ENCODE measurements at places on chromosomes 5 and 9.

GRCh38 chr9:136377341-136378169 lies 4.1 kb upstream of the CARD9 start:
- DNase-seq, result no peak

GRCh38 chr5:61123145-61123544 lies 39.1 kb downstream of the SMIM15 start:
- DNase-seq, result no peak

- peak; percentile 56 for DNase-seq
Observed at GRCh38 chr9:10479172-10479571, 133.6 kb downstream of the PTPRD start.

GRCh38 chr9:124300312-124300711 lies 42.6 kb downstream of the NEK6 start:
- DNase-seq, result no peak

DNA sequence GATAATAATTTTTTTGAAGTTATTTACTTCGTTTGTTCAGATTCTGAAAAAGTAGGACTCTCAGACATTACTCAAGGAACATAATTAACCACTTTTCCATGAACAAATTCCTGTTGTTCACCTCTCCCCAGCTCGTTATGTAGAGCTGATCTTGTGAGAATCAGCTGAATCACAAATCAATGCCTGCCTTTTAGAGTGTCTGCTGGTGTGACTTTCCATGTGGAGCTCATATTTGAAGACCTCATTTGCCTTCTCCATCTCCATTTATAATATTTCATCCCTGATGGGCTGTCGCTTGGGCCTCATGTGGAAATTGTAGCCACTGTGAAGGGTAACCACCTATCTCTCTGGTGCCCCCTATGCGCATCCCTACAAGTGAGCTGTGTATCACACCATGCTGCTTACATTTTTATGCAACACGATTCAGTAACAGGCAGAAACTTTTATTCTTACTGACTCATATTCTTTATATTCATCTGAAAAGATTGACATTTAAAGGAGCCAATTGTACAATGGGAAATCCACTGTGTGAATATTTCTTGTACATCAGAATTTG lies 111.3 kb downstream of the STK32A start:
- DNase-seq, result no peak

DNA sequence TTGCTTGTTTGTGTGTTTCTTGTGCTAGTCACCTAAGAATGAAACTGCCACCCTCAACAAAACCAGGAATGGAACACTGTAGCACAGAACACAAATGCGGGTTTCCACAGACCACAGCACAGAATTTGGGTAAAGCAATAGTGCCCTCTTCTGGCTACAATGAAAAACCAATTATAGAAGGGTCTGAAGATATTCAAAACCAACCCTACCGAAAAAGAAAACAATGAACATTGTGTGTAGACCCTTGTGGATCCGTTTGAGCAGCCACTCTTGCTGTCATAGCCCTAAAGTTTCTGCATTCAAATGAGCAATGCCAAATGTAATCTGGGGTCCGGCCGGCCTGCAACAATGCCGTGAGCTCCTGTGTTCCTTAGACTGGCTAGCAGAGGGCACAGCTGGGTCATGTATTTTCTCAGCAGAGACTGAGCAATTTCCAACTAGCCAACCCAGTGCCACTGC lies 8.3 kb upstream of the ENC1 start:
- peak; percentile 77 for DNase-seq

DNA sequence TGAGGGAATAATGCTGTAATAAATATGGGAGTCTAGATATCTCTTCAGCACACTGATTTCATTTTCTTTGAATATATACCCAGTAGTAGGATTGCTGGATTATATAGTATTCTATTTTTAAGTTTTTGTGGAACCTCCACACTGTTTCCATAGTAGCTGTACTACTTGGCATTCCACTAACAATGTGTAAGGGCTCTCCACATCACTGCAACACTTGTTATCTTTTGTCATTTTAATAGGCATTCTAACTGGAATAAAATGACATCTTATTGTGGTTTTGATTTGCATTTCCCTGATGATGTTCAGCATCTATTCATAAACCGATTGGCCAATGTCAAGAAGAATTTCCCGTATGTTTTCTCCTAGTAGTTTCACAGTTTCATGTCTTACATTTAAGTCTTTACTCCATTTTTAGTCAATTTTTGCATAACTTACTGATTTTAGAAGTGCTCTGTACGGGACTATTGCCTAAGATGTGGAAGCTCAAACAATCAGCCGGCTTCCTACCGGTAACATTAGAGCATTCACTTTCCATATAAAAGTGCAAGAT lies 1078.8 kb downstream of the TAF11L14 start:
- DNase-seq, result no peak

- no peak for DNase-seq
Observed at GRCh38 chr9:18549772-18550171, 75.8 kb downstream of the ADAMTSL1 start.

GRCh38 chr5:52896534-52897237 lies 92.5 kb upstream of the ITGA2 start:
- no peak for DNase-seq

DNA sequence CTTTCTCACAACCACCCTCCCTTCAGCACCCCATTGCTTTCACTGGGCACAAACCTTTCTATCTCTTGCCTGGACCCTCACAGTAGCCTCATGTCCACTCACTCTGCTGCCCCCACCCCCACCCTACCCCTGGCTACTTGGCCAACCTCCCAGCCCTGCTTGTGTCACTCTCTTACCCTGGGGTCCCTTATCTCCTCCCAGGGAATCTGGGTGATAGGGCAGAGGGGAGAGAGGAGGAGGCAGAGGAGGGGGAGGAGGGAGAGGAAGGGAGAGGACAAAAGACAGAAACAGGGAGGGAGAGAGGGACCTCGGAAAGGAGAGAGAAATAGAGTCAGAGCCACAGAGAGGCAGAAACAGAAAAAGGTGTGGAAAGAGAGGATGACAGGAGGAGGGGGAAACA lies 25.0 kb upstream of the KIF12 start:
- DNase-seq, result no peak

DNA sequence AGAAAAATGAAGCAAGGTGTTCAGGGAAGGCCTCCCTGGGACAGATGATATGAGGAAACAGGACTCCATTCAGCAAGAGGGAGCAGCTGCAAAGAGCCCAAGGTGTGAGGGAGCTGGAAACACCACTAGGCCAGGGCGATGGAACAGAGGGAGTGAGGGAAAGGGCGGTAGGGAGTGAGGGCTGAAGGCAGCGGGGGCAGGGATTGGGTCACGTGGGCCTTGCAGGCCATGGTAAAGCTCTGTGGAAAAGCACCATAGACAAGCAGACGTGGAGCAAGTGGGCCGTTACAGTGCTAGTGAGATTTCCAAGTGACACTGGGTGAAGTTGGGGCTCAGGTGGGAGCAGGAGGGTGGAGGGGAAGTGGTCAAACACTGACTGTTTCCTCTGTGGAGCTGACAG lies 10.8 kb upstream of the PRRC1 start:
- DNase-seq, result no peak

GRCh38 chr5:31678180-31678579 lies 39.2 kb downstream of the PDZD2 start:
- no peak for DNase-seq

GRCh38 chr5:4906786-4907185 lies 233.3 kb upstream of the ADAMTS16 start:
- no peak for DNase-seq

GRCh38 chr5:125171641-125172040 lies 425.2 kb upstream of the ZNF608 start:
- no peak for DNase-seq

GRCh38 chr9:90568667-90569066 lies 74.0 kb downstream of the DIRAS2 start:
- no peak for DNase-seq

GRCh38 chr5:32520356-32520755 lies 65.0 kb upstream of the SUB1 start:
- no peak for DNase-seq

DNA sequence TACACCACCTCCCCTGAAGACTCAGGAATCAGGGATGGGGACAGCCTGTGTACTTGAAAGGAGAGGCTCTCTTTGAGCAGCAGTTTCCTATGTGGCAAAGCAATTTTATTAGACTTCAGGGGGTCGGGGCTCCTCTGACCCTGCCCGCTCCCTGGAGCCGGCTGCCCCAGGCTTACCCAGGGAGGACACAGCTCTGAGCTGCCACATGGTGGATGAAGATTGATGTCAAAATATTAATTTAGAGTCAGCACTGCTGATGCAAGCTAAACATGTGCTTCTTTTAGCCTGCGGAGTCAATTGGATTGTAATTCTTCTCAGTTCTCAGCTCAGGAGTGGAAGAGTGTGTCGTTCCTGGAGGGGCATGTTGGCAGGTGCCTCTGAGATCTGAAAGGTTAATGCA lies 606.1 kb downstream of the KIF4B start:
- DNase-seq, result no peak

GRCh38 chr5:1536322-1536845 lies 12.6 kb upstream of the LPCAT1 start:
- DNase-seq, result peak; percentile 73

- DNase-seq, result no peak
Observed at GRCh38 chr5:134568761-134569695, 43.6 kb downstream of the JADE2 start.

DNA sequence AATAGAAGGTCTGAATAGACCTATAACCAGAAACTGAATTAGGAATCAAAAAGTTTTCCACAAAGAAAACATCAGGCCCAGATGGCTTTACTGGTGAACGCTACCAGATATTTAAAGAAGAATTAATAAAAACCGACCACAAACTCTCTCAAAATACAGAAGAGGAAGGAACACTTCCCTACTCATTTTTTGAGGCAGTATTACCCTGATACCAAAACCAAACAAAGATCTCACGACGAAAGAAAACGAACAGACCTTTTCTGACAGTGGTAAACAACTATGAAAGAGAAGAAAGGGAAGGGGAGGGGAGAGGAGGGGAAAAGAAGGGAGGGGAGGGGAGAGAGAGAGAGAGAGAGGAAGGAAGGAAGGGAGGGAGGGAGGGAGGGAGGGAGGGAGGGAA lies 13.5 kb downstream of the B4GALT1 start:
- peak; percentile 66 for DNase-seq

DNA sequence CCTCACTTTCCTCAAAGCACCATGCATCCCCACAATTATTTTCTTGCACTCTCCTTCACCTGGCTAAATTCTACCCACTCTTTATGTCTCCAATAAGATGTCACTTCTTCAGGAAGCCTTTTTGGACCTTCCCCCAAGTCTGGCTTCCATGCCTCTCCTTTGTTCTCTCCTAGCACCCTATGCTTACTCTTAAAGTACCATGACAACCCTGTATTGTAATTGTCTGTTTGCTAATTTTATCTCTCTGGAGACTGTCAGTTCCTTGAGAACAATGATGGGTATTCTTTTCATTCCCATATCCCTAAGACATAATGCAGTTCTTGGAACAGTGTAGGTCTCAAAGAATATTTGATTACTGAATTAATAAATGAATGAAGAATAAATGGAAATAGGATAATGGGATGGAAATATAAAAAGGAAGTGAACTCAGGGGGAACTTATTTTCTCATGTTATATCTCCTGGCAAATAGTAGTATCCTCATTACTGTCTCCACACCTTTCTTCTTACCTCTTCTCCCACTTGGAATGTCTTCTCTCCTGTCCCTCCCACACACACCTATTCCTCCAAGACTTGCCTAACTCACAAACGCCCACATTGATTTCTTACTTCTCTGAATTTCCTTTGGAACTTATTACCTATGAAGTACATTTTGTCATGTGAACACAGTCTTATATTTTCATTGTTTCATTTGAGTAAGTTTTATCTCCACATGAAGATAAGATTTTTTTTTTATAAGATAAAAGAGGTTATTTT lies 499.1 kb downstream of the NFIB start:
- no peak for DNase-seq

Measured in NAMALWA (cell line).